Esophagus muscularis mucosa (tissue), 4 donors: ENCODE measurements at places on chromosomes 7 and 10. TPM values are rescaled to one million over a fixed set of nuclear protein-coding genes. Genes with fewer than 3 reads are reported as not detected.

AKR1B1 gene
- total RNA-seq, result 50.2 TPM

ATP6V0A4 gene
- not detected for total RNA-seq

GLI3 gene
- 12.1 TPM for total RNA-seq

EPHA1 gene
- 0.23 TPM for total RNA-seq

SFTPA1 gene
- total RNA-seq, result 11.9 TPM

CAMK2B gene
- total RNA-seq, result 0.50 TPM

COL13A1 gene
- 4.2 TPM for total RNA-seq

MYO1G gene
- 6.8 TPM for total RNA-seq

FFAR4 gene
- total RNA-seq, result not detected

NEUROD6 gene
- not detected for total RNA-seq

ARL5B gene
- total RNA-seq, result 9.1 TPM

PTF1A gene
- not detected for total RNA-seq

PAPSS2 gene
- 9.6 TPM for total RNA-seq

CTTNBP2 gene
- 23.7 TPM for total RNA-seq

LBX1 gene
- not detected for total RNA-seq

NAT16 gene
- not detected for total RNA-seq

GPER1 gene
- total RNA-seq, result 4.6 TPM

BLOC1S2 gene
- 20.4 TPM for total RNA-seq

HOXA3 gene
- 16.2 TPM for total RNA-seq

ARPC1B gene
- total RNA-seq, result 148 TPM

ICA1 gene
- 7.4 TPM for total RNA-seq

CH25H gene
- 2.5 TPM for total RNA-seq

CPVL gene
- total RNA-seq, result 9.6 TPM

SFTPA2 gene
- total RNA-seq, result not detected

GPRIN2 gene
- 1.3 TPM for total RNA-seq

EPO gene
- not detected for total RNA-seq

IFIT2 gene
- total RNA-seq, result 3.4 TPM

SRPK2 gene
- 47.4 TPM for total RNA-seq

VWA2 gene
- total RNA-seq, result 0.17 TPM

TACC2 gene
- total RNA-seq, result 69.4 TPM

FAM25A gene
- not detected for total RNA-seq

DBF4 gene
- 9.8 TPM for total RNA-seq

IL2RA gene
- total RNA-seq, result 0.46 TPM

C10orf95 gene
- not detected for total RNA-seq

ANKRD61 gene
- total RNA-seq, result not detected

USP54 gene
- 45.6 TPM for total RNA-seq

MMP21 gene
- total RNA-seq, result not detected

TAC1 gene
- total RNA-seq, result 5.8 TPM

IQUB gene
- 7.8 TPM for total RNA-seq

NME8 gene
- total RNA-seq, result not detected

TSPAN33 gene
- total RNA-seq, result 5.0 TPM

ADAM8 gene
- 2.5 TPM for total RNA-seq
